ENCODE measurements at places on chromosomes 4 and X. TPM values are rescaled to one million over a fixed set of nuclear protein-coding genes. Genes with fewer than 3 reads are reported as not detected.

The UGT2B15 gene
- polyA plus RNA-seq: not detected

The C1QTNF7 gene
- 0.35 TPM for polyA plus RNA-seq

The RNF128 gene
- 2.9 TPM for polyA plus RNA-seq

The ARX gene
- 3.0 TPM for polyA plus RNA-seq

The MORC4 gene
- polyA plus RNA-seq: 2.1 TPM

The ARMCX4 gene
- polyA plus RNA-seq: 3.1 TPM

The VEGFC gene
- polyA plus RNA-seq: 2.9 TPM

The HS3ST1 gene
- polyA plus RNA-seq: 0.29 TPM

The MAGEB17 gene
- 0.17 TPM for polyA plus RNA-seq

The KLHL34 gene
- 0.99 TPM for polyA plus RNA-seq

The TENT5D gene
- polyA plus RNA-seq: not detected

- DNase-seq: no peak
Observed at GRCh38 chr4:38902695-38903094, 35.1 kb downstream of the FAM114A1 start.

DNA sequence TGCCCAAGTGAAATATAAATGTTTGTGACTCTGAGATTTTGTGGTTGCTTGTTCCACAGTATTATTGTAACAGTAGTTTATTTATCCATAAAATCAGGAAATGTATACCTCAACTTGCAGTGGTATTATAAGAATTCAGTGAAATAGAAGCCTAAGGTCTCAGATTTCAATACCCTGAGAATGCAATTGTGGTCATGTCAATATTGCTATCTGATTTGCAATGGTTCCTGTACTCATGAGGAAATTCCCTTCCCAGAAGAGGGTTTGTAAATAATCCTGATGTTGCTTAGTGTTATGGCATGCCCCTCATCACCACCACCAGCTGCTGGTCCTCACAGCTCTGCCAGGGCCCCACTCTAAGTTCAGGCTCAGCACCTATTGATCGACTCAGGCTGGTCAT is 67.8 kb downstream of the SLC34A2 start:
- DNase-seq: no peak

- DNase-seq: no peak
Observed at GRCh38 chrX:13778916-13779315, 38.0 kb downstream of the GPM6B start.

- no peak for DNase-seq
Observed at GRCh38 chr4:177339477-177340374, 30.1 kb downstream of the NEIL3 start.

- DNase-seq: no peak
Observed at GRCh38 chr4:30756553-30756952, 36.4 kb downstream of the PCDH7 start.

GRCh38 chr4:106062452-106062875 is 167.2 kb downstream of the NPNT start:
- no peak for DNase-seq

DNA sequence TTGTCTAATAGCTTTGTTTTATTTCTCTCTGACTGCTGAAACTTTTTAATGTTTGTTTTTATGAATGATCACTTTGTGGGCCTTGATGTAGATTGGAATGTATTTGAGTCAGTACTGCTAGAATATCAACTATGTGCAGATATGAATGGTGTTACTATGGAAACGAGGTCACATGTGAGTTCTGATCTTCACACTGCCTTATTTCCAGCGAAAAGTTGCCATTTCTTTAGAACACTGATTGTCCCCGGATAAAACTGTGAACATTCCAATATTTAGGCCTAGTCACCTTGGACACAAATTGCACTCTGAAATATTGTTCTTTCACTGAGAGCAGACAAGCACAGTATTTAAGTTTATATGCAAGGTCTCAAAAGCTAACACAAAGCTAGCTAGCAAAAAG is 27.2 kb upstream of the MAGED1 start:
- DNase-seq: no peak

DNA sequence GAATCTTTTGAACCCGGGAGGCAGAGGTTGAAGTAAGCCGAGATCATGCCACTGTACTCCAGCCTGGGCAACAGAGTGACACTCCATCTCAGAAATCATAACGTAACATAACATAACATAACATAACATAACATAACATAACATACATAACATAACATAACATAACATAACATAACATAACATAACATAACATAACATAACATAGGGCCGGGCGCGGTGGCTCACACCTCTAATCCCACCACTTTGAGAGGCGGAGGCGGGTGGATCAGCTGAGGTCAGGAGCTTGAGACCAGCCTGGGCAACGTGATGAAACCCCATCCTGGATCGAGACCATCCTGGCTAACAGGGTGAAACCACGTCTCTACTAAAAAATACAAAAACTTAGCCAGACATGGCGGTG is 76.7 kb downstream of the NOCT start:
- DNase-seq: no peak

DNA sequence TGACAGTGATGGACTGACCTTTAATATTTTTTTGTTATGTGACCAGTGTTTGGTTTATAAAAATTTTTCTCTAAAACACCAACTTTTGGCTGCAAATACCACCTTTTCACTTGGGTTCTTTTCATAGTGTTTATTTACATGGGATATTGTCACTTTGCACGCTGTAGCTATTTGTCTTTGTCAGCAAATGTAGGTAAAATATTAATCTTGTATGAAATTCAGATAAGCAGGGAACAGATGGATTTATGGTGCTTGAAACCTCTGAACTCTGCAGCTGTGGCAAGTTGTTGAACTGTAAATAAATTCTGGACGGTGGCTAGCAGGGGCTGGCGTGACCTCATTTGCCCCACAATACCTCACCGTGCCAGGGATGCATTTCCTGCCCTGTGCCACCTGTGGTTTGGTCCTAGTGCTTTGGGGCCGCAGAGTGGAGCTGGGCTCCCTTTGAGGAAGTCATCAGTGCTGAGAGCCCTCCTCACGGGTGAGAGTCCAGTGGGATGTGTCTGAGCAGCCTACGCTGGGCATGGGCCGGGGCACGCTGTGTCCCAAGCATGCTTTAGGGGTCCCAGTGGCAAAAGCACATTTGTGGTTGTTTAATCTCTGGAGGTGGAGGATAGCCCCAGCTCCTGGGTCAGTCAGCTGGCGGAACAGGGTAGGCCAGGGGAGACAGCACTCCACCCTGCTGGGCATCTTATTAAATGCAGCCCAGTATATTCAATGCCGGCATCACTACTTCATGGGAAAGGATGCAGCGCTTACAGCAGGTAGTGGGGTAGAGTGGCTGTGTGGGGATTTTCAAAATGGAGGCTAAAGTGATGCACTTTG is 108.6 kb downstream of the TBL1X start:
- no peak for DNase-seq

DNA sequence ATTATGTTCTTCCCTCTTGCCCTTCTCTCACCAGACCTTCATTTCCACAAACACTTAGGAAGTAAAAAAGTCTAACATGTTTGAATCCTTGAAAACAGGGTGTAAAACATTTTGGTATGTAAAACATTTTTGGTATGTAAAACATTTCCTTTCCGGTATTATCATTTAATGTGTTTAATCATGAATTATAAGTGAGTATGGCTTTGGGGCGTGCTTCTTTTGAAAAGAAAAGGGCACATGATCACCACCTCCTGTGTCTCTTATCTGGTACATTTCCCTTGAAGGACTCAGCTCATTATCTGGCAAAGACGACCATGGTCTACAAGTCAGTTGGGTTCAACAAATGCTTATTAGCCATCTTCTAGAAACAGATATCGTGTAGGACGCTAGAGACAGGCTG is 283.6 kb downstream of the FRMPD4 start:
- no peak for DNase-seq

GRCh38 chrX:134810211-134810610 is 151.9 kb upstream of the PLAC1 start:
- no peak for DNase-seq

DNA sequence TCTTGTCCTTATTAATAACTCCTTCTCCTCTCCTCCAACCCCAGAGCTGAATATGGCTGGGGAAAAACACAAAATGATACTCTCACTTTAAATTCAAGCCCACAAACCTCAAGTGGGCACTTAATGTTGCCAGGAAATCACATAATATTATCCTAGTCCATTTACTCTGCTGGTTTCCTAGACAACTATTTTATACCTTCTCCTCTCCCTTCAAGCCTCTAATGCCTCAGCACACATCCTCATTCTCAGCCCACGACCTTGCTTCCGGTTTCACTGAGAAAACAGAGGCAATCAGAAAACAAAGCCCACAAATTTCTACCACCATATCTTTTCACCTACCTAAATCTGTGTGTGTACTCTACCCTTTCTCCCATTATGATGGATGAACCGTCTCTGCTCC is 12.1 kb upstream of the CLCN5 start:
- no peak for DNase-seq

DNA sequence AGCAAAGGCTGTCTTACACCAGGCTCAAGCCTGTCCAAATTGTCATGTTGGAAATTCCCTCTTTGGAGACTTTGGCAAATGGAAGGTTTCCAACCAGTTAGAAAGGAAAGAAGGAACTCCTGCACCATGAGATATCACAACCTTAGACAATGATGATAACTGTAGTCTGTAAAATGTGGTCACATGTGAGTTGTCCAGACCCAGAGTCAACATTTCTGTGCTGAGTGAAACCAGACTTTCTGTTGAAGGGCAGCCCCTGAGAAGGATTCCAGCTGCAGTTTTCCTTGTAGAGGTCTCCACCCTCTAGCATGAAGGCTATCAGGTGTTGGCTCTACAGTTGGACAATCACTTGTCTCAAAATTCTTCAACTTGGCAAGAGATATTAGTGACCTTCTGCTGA is 82.4 kb downstream of the SOX3 start:
- DNase-seq: no peak

- no peak for DNase-seq
Observed at GRCh38 chr4:101761405-101761804, 29.1 kb upstream of the BANK1 start.

DNA sequence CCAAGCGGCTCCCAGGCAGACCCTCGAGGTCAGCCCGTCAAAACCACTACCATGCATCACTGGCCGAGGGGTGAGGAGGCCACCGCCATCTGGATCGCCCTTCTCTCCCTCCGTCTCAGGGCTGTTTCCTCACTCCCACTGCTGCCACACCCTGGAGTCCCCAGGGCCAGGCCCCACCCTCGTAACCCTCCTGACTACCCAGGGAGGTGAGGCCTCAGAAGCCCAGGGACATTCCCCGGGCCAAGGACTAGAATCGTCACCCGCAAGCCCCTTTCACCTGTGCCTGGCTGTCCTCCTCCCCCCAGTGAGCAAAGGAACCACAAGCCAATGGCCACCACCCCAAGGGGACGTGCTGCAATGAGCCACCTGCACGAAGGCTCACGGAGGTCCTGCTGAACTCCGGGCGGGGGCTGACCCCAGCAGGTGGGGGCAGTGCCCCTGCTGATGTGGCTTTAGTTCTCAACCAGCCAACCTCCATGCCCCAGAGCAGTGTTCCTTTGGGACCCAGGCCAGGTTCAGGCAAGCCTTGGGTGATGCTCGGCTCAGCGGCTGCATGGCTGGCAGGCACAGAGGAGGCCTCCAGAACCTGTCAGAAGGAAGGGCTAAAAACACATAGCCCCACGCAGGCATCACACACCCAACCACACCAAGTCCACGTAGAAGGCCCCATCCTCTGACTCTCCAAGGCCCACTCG is 23.8 kb downstream of the PPP2R2C start:
- DNase-seq: no peak

- DNase-seq: no peak
Observed at GRCh38 chr4:145840801-145841200, 97.8 kb downstream of the ZNF827 start.

- no peak for DNase-seq
Observed at GRCh38 chr4:110550260-110550659, 72.6 kb downstream of the PITX2 start.

GRCh38 chr4:94488670-94489069 is 36.9 kb downstream of the PDLIM5 start:
- DNase-seq: no peak

GRCh38 chrX:121456315-121456714 is 408.9 kb downstream of the GLUD2 start:
- no peak for DNase-seq

- no peak for DNase-seq
Observed at GRCh38 chrX:130529531-130529930, 127.7 kb downstream of the RBMX2 start.

- DNase-seq: no peak
Observed at GRCh38 chrX:68532831-68533533, 34.1 kb downstream of the YIPF6 start.

- DNase-seq: no peak
Observed at GRCh38 chr4:40608628-40609027, 21.0 kb downstream of the RBM47 start.

- no peak for DNase-seq
Observed at GRCh38 chr4:145680902-145681301, 956 bp downstream of the C4orf51 start.

- no peak for DNase-seq
Observed at GRCh38 chrX:9055354-9055753, 21.4 kb upstream of the FAM9B start.

GRCh38 chrX:116230130-116230898 is 59.8 kb downstream of the AGTR2 start:
- DNase-seq: no peak

DNA sequence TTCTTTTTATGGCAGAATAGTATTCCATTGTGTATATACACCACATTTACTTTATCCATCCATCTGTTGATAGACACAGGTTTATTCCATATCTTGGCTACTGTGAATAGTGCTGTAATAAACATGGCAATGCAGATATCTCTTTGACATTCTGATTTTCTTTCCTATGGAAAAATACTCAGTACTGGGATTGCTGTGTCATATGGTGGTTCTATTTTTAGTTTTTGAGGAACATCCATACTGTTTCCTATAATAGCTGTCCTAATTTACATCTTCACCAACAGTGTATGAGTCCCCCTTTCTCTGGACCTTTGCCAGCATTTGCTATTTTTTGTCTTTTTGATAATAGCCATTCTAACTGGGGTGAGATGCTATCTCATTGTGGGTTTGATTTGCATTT is 73.5 kb downstream of the GPAT3 start:
- no peak for DNase-seq

DNA sequence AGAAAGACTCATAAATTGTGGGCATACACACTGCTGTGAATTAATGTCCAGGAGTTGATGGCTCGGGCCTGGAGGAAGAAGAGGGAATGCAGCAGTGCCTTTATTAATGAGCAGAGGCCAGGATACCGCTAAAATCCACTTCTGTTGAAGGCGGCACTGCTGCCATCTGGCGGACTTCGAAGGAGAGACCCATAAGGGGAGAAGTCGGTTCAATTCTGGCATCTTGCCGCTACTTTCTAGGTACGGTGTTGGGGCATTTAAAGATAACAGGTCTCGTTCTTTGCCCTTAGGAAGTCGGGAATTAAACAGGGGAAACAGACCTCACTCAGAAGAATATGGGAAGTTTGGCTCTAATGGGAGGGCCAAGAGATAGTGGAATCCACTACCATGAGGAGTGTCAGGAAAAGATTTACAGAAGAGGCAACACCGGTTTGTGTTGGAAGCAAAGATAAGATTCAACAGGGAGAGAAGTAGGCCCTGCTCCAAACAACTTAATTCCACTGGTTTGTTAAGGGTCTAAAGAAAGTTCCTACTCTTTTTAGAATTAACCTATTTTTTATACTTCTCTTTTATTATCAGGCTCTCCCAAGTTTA is 133.6 kb upstream of the GIMD1 start:
- peak; percentile 23 for DNase-seq

All from psoas muscle (tissue), 8 donors.